ENCODE measurements at places on chromosomes 4 and X.

DNA sequence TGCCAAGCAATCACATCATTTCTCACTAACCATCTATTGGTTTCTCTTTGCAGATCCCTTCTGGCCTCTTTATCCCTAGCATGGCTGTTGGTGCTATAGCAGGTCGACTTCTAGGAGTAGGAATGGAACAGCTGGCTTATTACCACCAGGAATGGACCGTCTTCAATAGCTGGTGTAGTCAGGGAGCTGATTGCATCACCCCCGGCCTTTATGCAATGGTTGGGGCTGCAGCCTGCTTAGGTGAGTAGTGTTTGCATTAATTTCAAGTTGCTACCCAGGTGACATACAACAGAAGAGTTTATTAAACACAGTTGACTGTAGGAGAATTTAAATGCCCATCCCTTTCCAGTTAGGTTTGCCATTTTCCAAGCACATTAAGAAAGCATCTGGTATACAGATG is 112.2 kb downstream of the AKAP4 start:
- DNase-seq: no peak

DNA sequence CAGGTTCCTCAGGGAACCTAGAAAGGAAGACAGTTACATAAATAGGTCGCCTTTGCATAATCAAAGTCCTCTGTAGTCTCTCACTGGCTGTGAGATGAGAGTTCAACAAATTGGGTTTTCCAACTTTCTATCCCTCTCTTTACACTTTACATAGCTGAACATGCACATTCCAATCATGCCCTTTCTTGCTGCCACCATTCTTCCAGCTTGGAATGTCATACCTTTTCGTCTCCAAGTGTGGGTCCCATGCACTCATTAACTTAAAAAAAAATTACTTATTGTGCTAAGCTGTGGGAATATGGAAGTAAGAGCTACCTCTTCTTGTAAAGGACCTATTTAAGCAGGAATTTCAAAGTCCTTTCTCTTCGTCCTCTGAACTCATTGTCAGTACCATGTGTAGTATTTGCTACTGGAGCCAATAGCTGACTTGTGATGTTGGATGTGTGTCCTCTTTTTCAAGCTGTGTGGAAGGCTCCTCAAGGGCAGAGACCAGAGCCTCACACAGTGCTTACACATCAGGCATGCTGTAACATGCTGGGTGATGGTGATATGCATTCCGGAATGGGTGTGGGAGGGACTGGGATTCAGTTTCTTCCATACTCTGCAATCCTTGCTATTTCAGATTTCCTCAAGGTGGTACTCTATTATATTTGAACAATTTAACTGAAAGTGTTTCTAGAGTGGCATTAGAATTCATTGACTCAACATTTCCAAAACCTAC is 7.1 kb downstream of the ENOPH1 start:
- no peak for DNase-seq

GRCh38 chr4:46354701-46355262 is 35.1 kb downstream of the GABRA2 start:
- no peak for DNase-seq

DNA sequence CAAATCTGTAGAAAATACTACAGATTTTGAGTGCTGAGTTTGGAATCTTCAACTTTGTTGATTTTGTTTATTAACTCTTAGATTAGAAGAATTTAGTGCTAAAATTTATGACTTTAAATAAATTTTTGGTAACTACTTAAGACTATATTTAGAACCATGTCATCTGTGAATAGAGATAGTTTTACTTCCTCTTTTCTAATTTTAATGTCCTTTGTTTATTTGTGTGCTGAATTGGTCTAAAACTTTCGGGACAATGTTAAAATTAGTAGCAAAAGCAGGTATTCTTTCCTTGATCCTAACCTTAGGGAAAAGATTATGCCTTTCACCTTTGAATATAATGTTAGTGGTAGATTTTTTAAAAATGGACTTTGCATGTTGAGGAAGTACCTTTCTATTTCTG is 119.7 kb upstream of the CXorf51A start:
- DNase-seq: no peak

- no peak for DNase-seq
These were observed 29.4 kb downstream of the PTTG2 start for GRCh38 chr4:37989398-37990260.

DNA sequence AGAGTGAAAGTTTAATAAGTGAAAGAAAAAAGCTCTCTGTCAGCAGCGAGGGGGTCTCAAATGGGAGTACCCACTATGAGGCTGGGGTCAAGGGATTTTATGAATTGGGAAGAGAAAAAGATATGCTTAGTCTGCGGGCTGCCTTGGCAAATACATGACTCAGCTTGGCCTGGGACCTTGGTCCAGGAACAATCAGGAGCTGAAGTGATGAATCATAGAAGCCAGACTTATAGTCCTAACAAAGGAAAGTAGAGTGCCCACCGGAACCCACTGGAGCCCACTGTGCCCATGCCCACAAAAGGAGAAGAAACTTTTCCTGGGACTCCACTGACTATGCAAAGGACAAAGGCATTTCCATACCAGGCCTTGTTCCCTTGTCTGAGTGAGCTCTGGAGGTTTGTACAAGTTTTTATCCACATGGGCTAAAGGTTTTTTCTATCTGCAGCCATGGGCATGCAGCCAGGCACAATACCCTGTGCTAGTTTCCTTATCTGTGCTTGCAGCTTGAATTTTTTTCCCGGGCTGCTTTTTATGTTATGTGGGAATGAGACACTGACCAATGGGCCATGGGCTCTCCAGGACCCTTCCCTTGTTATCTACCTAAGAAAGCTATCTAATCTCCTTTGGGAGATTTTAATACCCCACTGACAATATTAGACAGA is 201.7 kb downstream of the FAM133A start:
- DNase-seq: no peak

DNA sequence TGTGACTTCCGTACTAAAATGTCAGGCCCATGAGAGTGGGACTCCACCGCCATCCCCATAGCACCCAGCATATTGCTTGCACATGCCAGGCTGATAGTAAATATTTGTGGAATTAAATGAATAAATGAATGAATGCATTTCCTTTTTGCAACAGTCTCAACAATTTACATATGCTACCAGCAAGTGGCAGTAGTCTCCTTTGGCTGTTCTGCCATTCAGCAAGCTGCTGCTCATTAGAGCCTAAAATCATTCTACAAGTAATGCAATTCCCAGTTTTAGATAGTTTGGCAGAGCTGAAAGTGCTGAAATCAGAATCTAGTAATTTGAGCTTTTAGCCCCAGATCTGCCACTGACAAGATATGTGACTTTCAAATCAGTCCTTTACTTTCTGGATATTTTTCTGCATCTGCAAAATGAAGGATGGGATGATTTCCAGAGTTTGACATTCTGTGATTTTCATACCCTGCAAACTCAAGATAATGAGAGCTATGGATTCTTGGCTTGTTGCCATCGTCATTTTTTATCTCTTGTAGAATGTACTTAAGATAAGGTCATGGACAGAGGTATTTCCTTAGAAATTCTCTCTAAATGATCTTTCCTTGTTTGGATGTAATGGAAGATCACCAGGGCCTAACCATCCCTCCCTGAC is 35.7 kb upstream of the INTS6L start:
- DNase-seq: no peak

DNA sequence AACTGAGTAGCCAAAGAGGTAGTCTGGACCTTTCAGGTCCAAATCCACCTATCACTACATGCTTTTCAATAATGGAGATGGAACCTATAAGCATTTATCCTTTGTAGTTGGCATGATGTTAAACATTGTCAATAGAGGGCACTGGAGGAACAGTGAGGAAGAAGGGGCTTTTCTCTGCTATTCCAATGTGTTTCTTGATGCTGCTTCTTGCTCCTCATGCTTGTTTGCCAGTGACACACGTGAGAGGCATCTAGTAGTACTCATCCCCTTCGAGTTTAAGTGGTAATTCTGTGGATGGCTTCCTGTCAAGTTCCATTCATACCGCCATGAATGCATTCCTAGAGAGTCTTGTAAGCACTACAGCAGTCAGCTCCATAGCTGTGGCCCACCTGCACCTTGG is 84.0 kb downstream of the NAA11 start:
- no peak for DNase-seq

GRCh38 chr4:74065115-74065642 is 26.7 kb upstream of the CXCL3 start:
- DNase-seq: no peak

DNA sequence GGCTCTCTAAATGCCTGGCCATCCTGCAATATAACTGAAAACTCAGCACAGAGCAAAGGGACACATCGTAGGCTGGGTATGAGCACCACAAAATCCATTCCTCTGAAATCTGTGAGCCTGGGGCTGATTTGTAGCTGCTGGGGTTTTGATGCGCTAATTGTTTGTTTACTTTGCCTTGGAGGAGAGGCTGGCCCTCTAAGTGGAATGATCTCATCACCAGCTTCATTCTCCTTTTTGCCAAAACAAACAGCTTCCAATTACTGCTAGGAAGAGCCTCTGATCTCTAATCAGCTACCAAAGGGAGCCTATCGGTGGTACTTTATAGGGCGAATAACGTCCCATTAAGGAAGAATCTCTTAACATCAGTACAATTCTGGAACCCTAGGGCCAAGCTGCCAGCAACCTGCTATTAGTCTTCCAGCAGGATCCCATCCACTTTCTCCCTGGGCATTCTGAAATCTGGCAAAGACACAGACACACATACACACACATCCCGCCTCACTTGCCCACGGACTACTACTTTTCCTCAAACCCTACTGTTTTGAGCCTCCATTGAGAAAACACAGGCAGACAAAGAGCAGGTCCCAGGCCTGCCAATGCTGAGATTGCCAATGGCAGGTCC is 5.8 kb downstream of the ANOS1 start:
- DNase-seq: no peak

- DNase-seq: peak; percentile 66
These were observed 30.5 kb downstream of the RHOH start for GRCh38 chr4:40227284-40227683.
